ENCODE measurements at places on chromosomes 7 and 10.

DNA sequence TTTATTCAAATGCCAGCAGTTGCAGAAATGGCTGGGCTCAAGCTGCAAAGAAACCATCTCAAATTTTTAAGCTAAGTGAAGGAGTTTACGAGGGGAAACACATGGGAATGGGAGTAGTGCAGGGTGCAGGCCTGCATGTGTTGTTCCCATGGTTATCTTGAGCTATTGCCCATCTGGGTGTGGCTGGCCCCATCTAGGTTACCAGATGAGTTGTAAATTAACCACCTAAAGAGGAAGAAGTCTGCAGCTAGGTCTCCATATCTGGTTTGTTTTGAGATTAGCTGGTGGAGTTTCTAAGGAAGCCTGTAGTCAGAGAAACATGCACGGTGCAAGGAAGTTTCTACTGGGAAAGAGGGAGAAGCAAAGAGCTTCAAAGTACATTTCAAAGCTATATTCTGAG lies 23.3 kb upstream of the STEAP2 start:
- peak; percentile 22 for DNase-seq

GRCh38 chr10:48899781-48900180 lies 39.9 kb downstream of the LRRC18 start:
- DNase-seq, result no peak

DNA sequence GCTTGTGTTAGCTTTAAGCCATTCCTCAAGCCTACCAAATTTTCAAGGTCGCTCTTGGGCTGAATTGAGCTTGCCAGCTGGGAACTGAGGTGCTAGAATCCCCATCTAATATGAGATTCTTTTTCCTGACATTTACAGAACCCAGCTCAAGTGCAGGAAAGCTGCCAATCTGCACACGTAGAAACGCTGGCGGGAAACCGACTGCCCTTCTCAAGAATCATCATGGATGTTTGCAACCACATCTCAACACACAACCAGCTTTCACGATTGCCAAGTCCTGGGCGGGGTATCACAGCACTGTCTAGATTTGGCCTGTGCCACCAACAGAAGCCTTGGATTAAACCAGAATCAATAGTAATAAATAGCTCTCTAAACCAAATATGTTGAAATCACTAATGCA lies 203.7 kb downstream of the DIP2C start:
- no peak for DNase-seq

DNA sequence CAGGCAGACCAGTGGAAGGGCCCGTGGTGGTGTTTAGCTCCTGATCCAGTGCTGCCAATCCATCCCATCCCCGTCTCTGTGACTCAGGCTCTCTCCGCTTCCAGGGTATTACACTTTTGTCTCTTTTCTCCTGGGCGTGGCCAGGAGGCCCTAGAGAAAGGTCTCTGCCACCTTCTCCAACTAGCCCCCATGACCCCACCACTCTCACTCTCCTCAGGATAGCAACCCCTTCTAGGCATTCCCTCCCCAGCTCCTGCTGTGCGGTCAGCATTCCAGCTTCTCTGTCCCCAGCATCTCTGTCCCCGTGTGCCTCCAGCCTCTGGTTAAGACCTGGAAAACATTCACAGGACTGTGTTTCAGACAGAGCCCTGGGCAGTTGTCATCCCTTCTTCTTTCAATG lies 36.2 kb upstream of the R3HCC1L start:
- no peak for DNase-seq

DNA sequence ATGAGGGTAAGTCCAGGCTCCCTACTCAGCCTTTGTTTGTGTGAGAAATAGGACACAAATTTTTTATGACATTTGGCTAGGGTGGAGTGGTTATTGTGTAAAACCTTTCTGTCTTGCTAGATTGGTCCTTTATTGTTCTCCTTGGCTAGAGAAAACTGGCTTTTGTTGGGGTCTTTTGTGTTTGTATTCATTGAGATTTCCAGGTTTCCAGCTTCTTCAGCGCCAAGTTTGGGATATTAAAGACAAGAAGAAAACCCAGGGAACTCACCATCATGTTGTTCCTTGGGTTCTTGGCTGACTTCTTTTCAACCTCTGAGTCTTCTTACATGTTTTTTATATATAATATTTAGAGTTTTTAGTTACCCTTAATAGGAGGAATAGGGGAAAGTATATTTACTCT lies 310.0 kb downstream of the HPSE2 start:
- DNase-seq, result no peak

Data from Kasumi-1 (cell line).